Natural killer cell (primary cell): ENCODE measurements at places on chromosomes 11 and 22.
A peak's percentile ranks its signal among the peaks of the same experiment; 100 is the strongest.

GRCh38 chr11:80733361-80733760 is 1292.5 kb upstream of the TENM4 start:
- DNase-seq = no peak

DNA sequence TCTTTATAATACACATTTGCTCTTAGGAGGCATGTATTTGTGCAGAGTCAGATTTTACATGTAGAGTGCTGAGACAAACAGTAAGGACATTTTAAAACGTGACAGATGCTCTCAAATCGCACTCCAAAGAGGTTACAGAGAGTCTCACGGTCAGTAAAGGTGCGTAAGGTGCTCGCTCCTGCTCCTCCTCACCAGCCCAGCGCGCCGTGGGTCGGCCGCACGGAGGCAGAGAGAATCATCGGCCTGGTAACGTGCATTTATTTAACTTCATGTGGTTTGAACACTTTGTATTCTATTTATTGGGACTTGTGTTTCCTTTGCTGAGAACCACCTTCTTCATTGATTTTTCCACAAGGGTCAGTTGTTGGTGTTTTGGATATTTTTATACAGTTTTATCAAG is 900.1 kb downstream of the BRD1 start:
- no peak for DNase-seq

DNA sequence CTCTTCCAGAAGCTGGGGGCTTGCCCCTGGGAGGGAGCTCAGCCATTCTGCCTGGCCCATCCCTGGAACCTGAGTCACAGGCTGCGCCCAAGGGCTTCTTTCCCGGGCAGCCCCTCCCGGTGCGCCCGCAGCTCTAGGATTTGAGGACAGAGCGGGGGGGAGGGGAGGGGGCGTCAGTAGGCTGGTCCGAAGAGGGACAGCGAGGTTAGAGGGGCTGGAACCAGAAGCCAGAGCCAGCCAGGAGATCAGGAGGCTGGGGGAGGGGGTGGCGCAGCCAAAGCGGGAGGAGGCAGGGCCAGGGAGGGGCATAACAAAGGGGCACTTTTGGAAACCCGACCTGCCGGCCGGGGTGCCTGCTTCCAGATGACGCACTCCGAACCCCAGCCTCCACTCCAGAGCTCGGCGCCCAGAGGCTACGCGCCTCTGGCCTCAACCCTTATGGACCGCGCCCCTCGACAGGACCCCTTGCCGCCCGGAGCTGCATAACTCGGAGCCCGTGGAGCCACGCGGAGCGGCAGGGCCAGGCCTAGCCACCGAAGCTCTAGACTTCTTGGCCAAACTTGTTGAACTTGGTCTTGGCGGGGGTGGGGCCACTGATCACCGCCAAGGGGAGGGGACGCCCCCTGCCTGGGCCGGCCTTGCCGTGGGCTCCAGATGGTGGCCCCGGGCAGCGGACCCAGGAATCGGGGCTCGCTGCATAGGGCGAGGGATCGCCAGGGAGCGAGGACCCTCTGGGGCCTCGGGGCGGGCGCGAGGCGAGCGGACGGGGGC is 744 bp downstream of the PACSIN3 start:
- peak; percentile 15 for DNase-seq

DNA sequence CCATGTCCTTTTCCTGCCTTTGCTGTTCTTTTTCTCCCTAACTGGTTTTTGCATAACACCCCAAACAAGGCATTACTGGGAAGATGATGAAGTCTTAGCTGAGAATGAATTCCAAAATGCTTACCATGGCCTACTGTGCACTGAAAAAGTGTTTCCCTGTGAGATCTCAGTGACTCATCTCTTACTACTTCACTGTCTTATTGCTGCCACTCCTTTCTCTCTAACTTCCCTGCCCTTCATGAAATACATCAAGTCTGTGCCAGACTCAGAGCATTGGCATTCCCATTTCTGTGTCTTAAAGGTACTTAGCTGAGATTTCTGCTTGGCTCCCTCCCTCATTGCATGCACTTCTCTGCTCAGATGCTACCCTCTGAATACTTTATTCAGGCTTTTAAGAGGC is 49.1 kb upstream of the MUC15 start:
- no peak for DNase-seq

DNA sequence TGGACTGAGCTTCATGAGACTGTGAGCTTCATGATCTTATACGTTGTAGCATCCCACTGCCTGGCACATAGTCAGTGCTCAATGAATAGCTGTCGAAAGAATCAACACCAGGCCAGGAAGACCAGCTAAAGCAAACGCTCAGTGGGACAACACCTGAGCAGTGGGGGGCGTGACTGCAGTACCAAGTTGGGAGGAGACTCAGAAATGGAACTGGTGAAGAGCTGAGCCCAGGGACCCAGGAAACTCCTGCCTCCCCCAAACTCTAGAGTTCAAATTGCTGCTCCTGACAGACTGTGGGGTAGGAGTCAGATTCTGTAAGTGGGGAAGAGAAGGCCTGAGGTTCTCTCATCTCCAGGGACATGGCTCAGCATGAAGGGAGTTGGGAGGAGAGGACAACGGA is 59.3 kb downstream of the MORC2 start:
- DNase-seq = no peak

- DNase-seq = no peak
Measured at GRCh38 chr11:87187930-87188329, 150.2 kb downstream of the TMEM135 start.

DNA sequence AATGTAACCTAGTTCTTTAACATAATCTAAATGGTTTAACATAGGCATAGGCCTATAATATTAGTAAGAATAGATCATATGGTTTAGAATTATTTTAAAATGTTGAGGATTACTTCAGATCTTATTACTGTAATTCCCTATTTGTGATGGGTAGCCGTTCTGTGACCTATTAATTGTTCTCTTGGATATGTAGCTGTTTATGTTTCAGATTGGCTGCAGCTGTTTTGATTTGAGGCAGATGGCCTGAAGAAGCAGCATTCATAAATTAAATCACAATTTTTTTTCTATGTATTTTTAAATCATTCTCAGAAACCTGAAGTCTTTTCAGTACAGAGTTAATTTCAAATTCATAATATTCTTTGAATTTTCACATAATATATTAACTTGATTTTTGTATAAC is 104.5 kb downstream of the PDE3B start:
- DNase-seq = no peak
